ENCODE measurements at places on chromosomes 3 and 15.

DNA sequence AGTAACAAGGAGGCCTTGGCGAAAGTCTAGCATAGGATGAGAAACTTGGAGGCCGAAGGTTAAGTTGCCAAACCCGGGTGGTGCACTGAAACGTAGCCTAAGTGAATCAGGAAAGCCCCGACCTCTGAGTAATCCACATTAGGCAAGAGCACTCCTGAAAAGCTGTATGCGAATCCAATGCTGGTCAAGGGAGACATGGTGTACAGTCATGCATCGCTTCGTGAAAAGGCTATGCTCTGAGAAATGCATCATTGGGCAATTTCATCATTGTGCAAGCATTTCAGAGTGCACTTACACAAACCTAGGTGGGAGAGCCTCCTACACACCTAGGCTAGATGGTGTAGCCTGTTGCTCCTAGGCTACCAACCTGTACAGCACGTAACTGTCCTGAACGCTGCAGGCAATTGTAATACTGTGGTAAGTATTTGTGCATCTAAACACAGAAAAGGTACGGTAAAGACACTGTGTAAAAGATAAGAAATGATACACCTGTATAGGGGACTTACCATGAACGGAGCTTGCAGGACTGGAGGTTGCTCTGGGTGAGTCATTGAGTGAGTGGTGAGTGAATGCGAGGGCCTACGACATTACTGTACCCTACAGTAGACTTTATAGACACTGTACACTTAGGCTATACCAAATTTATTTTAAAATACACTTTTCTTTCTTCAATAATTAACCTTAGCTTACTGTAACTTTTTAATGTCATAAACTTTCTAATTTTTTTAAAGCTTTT is 222.5 kb downstream of the SHQ1 start:
- DNase-seq, result peak; percentile 95

DNA sequence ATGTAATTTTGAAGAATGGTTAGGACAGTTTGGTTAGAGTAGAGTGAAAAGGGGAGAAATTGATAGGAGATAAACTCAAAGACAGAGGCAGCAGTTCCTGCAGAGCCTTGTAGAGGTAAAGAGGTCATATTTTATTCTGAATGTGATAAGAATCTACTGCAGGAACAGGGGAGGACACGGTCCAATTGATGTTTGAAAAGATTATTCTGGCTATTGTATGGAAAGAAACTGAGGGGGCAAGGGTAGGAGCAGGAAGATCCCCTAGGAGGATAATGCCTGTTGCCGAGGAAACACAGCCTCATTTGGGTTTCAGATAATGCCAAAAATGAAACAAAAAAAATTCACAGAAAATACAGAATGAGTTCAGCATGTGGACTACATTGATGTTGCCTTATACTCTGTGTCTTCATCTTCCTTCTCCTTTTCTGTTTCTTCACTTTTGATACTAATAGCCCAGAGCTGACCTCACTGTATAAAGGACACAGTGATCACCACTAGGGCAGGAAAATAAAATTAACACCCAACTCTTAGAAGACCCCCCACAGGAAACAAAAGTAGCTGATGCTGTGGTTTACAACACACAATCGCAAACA is 454.6 kb upstream of the UBE2E2 start:
- DNase-seq, result no peak

DNA sequence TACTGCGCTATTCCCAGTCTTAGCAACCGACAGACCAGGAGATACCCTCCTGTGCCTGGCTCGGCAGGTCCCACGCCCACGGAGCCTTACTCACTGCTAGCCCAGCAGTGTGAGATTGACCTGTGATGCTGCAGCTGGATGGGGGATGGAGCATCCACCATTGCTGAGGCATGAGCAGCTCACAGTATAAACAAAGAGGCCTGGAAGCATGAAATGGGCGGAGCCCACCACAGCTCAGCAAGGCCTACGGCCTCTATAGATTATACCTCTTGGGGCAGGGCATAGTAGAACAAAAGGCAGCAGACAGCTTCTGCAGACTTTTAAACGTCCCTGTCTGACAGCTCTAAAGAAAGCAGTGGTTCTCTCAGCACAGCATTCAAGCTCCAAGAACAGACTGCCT is 160.3 kb downstream of the ANXA2 start:
- DNase-seq, result no peak

DNA sequence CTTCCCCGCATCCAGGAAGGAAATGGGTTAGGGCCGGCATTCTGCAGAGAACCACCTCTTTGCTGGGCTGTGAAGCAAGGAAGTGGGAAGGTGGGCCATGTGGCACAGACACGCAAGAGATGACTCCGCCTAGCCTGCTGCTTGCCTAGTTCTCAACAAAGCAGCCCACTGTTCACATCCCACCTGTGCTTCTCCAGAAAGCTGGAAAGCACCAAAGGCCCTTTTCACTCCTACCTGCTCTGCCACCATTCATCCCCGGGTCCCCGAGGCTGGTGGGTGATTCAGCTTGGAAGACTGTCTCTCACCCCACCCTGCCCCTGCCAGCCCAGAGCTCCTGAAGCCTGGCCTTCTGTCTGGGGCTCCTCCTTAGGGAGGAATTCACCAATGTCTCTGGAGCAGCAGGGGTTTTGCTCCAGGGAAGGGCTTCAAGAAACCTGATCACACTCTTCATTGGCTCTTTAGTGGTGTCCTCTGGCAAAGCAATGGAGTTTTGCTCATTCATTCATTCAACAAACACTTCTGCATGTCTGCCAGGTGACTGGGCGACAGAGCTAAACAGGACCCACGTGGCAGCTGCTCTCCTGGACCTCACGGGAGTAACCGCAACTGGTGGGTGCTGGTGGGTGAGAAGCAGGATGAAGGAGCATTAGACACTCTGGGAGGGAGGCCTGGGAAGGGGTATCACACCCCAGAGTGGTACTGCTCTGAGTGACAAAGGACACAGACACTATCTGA is 145.4 kb upstream of the TLE3 start:
- DNase-seq, result no peak

GRCh38 chr3:63762934-63763550 is 56.1 kb upstream of the C3orf49 start:
- no peak for DNase-seq

- DNase-seq, result no peak
These were observed 95.4 kb downstream of the KCNAB1 start for GRCh38 chr3:156215751-156216150.

DNA sequence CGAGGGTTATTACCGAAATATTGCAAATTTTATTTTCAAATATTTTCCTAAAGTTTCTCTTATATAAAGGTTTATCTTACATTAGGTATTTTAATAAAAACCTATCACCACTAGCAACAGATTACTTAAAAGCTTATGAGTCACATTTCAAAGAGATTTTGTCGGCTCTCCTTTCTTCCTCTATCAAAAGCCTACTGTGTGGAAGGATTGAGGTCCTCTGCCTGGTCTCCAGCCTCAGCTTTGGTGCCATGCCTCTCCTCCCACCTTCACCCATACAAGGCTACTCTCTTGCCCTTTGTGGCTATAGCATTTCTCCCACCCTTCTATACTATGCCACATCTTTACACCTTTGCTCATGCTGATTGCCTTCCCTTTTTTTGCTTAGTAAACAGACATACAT is 199.3 kb downstream of the TNIK start:
- DNase-seq, result no peak

DNA sequence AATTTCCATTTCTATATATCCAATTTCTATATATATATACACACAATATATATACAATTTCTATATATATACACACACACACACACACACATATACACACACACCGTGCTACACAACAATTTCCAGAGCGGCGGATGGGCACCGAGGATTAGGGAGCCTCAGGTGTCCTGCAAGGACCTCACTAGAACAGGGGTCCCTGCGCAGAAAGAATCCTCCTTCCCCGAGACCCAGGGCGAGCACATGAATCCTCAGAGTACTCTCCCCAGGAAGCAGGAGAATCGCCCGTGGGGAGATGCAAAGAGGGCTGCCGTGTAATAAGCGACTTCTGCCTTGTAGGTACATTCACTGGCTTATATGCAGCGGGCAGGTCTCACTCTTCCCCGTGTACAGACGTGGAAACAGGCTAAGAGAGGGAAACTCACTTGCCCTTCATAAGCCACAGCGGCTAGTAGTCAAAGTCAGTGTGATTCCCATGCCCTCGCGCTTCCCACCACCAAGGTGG is 467 bp downstream of the PIF1 start:
- no peak for DNase-seq

DNA sequence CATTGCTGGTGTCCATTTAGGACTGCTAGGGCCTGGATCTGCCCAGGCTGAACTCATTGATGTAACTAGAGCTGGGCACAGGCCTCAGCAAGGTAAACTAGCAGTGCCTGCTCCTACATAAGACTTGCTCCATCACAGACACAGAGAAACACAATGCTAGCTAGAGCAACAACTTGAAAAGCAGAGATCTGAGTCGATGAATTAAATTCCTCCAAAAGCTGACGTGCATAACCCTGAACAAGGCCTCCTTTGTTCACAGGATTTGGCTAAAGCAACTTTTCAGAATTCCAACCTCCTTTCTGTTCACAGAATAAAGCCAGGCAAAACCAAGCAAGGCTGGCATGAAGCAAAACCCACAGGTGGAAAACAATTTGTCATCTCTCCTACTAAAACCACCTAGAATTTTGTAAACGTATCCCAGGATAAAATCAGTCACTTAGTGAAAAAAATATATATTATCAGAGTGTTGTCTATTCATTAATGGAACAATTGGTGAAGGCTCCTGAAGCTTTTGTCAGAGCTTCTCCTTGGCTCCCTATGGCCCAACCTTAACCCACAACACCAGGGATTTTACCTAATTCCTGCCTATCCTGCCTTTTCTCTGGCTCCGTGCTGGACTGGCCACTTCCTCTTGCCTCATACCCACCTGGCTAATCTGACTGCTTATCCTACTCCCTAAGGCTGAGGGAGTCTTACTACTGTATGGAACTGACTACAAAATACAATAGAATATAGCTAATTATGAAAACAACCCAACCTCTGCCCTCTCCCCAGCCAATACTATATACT is 39.9 kb downstream of the PLCH1 start:
- no peak for DNase-seq

GRCh38 chr3:90031121-90031520 is 923.7 kb downstream of the EPHA3 start:
- no peak for DNase-seq

GRCh38 chr15:89812011-89812846 is 2.4 kb downstream of the ANPEP start:
- DNase-seq, result no peak

- DNase-seq, result no peak
These were observed 28.2 kb upstream of the BCL6 start for GRCh38 chr3:187773233-187774184.

GRCh38 chr3:15794303-15794771 is 3.4 kb downstream of the ANKRD28 start:
- peak; percentile 65 for DNase-seq

- DNase-seq, result peak; percentile 48
These were observed 11.6 kb downstream of the XIRP1 start for GRCh38 chr3:39180546-39181346.

GRCh38 chr3:160016972-160017371 is 28.3 kb downstream of the IL12A start:
- no peak for DNase-seq

DNA sequence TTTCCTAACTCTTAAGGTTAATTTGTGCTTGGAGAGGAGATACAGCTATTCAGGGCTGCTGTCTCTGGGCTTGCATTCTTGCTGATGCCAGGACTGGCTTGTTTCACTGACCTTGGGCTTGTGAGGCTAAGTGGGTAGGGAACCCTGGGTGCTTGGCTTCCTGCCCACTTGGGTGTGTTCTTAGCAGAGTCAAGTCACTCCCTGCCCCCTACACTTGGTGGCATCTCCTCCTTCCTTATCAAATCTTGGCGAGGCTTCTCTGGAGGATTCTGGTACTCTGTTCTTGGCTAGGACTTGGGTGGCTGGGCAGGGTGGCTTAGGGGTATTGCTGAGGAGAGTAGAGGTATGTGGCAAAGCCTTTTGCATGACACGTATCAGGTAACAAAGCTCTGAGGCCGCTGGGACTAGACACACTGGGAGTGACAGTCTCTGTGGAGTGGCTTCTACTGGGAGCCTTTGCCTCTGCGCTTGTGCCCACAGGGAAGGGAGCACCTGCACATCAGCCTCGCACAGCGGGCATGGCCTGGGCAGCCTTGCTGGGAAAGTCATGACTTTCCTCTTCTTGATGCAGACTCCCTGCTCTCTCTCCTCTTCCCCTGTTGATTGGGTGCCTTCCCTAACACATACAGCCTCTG is 41.8 kb downstream of the CHCHD6 start:
- no peak for DNase-seq

- DNase-seq, result no peak
These were observed 97.8 kb downstream of the RPL22L1 start for GRCh38 chr3:170772175-170772574.

DNA sequence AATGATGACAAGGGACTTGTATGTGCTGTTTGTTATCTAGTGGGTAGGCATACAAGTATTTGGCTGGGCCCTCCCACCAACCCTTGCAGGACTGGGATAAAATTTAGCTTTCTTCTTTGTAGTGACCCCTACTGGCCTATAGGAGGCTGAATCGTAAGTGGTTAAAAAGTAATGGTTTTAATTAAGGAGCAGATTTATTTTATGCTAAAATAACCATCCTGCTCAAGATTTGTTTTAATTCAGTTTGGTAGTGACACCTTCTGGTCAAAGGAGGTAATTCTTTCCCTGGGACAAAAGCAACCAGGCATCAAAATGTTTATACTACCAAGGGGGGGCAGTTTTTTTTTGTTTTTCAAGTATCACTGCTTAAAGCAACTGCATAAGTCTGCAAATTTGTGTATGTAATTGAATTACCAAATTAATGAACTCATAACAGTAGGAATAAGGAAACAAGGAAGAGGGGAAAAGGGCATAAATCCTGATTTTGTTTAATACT is 70.7 kb downstream of the TOP2B start:
- peak; percentile 20 for DNase-seq

GRCh38 chr3:196315821-196316220 is 2.2 kb downstream of the DYNLT2B start:
- DNase-seq, result no peak

DNA sequence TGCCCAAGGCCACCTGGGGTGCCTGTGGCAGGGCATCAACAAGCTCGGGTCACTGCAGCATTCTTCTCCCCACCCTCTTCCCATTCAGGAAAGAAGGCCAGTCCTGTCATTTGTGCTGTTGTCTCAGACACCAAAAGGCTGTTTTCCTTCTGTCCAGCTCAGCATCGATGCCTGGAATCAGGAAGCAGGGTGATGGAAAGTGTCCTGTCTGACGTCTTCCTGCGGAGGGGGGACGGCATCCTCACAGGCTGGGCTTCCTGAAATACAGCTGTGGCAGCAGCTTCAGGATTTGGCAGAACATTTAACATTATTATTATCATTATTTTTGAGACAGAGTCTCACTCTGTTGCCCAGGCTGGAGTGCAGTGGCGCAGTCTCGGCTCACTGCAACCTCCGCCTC is 33.0 kb upstream of the ANKDD1A start:
- DNase-seq, result no peak

GRCh38 chr3:112763258-112763657 is 83.4 kb downstream of the CD200R1L start:
- no peak for DNase-seq

- no peak for DNase-seq
These were observed 853.7 kb downstream of the MCTP2 start for GRCh38 chr15:95085056-95085455.
